ENCODE measurements at places on chromosomes 5 and 9.

DNA sequence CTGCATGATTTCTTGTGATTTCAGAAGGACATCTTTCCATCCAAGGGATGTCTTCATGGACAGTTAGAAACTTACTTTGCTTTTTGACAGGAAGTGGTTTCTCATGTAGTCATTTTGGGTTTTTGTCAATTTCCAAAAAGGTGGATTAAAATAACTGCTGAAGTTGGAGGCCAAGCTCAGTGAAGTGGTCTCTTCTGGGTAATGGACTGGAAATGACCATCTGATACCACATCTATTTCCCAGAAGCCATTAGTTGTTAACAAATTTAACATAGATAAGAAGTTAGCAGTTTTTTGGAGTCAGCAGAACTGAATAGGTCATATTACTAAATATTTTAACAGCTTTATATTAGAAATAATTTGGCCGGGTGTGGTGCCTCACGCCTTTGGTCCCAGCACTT is 86.2 kb upstream of the MYO10 start:
- DNase-seq: no peak

DNA sequence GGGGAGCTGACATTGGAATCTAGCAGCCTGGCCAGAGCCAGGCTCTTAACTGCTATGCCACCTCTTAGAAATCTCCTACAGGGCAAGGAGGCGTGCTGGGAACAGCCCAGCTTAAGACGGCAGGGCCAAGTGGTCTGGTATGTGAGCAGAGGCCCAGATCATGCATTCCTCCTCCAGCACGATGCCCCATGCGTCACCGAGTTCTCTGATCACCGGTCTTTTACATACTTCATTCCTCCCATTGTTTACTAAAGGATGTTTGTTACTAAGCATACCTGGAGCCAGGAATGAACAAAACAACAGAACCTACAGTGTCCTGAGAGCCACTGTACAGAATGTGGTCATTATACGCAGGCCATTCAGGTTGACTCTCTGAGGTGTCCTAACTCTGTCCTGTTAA is 73.8 kb downstream of the TRIO start:
- no peak for DNase-seq

DNA sequence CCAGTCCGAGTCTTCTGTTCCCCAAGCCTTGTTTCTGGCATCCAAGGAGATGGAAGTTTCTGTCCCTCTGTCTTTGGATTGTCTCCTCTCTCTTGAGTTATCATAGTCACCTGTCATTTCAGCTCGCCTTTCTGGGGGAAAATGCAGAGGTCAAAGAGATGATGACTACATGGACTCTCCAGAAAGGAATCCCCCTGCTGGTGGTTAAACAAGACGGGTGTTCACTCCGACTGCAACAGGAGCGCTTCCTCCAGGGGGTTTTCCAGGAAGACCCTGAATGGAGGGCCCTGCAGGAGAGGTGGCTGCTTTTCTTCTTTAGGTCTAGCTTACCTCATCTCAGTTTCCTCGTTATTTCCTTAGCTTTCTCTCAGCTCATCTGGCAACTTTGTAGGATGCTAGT is 25.1 kb downstream of the ERAP2 start:
- DNase-seq: no peak

DNA sequence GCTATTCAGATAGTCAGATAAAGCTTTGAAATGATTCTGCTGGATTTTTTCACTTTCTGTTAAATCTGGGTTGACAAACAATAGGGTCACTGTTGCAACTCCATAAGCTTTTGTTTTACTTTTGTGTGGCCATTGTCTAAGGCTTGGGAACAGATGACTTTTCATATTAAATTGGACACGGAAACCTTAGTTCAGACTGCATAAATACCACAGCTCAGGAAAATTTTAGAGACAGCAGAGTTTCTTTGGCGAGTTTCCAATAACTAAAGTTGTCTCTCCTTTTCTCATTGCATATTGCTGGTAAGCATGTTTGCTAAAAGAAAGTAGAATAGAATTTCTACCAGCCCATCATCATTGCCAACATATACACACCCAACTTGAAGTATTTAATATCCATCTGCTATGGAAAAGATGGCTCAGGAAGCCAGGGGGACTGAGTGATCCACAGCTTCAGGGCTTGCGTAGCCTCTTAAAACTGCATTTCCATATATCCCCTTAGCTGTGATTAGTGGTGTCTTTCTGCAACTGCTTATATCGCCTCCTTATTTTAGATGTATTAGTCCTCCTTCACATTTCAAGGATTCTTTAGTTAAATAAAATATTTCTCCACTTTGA is 168.2 kb downstream of the ARHGAP26 start:
- DNase-seq: no peak

GRCh38 chr5:40413743-40414142 is 266.0 kb upstream of the PTGER4 start:
- no peak for DNase-seq

DNA sequence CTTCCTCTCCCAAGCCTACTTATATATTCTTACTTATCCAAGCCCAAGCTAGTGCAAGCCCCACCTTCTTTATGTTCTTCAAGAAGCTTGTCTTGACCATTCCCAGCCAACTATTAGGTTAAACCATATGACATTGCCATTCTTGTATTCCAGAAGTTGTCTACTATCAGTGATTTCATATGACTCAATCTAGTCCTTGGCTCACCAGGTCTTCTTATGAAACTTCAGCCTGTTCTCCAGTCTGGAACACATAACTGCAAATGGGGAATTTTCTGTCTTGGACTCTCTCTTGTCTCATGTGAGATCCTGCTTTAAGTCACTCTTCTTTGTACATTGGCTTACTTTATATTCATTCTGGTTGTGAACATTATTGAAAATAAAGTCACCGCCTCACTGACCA is 130.7 kb downstream of the TTLL11 start:
- no peak for DNase-seq

- DNase-seq: no peak
These were observed 20.2 kb upstream of the CCDC192 start for GRCh38 chr5:127683008-127683407.

DNA sequence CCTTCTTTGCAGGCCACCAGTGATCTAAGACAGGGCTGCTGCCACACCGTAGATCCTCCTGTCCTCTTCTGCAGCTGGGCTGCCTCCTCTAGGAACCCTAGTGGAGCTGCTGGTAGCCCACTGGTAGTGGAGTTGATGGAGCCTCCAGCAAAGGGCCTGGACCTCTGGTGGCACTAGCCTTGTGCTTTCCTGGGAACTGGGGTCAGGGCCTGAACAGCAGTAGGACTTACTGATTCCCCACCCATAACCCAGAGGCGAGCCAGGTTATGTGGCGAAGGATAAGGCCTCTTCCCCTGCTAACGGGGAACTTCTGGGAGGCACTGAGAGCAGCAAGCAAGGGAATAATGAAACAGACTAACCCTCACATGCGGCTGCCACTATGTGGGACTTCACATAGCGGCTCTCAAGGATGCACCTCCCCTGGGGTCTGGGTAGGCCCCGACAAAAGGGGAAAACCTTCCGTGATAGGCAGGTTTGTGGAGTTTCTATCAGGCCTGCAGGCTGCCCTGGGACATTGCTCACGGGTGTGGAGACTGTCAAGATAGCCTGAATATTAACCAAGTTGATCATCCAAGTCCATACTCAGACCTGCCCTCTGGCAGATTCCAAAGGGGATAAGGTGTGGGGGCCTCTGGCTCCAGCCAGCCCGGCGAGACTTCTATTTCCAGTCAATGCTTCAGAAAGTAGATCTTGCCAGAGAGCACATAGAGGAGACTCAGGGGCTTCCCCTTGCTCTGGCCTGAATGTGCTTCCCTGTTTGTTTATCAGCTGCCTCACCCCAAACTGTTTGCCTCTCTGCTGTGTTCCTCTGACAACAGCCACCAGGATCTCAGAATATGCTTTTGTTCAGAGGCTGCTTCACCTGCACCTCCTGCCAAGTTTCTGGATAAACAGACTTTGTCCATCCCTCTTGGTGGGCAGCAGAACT is 7.4 kb downstream of the SLC22A4 start:
- no peak for DNase-seq

DNA sequence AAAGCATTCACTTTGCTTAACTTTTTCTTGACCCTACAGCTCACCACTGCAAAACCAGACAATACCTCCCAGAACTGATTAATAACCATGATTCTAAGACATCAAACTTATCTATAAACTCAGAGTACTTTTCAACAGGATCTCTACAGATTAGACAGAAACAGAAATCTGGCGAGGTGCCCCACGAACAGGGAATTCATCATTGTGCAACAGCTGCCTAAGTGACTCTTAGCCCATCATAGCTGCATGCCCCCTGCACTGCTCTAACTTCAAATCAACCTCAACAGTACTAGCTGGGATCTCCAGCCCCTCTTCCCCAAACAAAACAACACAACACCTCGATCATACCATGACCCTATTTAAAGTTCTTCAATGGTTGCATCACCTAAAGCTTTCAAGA is 16.1 kb upstream of the COL23A1 start:
- no peak for DNase-seq

GRCh38 chr9:136975644-136976043 is 1.7 kb upstream of the PTGDS start:
- peak; percentile 7 for DNase-seq

GRCh38 chr5:107518616-107519015 is 152.1 kb downstream of the EFNA5 start:
- DNase-seq: no peak

- DNase-seq: no peak
These were observed 184.6 kb downstream of the TLE4 start for GRCh38 chr9:79756414-79756813.

- DNase-seq: no peak
These were observed 166.4 kb upstream of the PIK3R1 start for GRCh38 chr5:68049053-68049713.

DNA sequence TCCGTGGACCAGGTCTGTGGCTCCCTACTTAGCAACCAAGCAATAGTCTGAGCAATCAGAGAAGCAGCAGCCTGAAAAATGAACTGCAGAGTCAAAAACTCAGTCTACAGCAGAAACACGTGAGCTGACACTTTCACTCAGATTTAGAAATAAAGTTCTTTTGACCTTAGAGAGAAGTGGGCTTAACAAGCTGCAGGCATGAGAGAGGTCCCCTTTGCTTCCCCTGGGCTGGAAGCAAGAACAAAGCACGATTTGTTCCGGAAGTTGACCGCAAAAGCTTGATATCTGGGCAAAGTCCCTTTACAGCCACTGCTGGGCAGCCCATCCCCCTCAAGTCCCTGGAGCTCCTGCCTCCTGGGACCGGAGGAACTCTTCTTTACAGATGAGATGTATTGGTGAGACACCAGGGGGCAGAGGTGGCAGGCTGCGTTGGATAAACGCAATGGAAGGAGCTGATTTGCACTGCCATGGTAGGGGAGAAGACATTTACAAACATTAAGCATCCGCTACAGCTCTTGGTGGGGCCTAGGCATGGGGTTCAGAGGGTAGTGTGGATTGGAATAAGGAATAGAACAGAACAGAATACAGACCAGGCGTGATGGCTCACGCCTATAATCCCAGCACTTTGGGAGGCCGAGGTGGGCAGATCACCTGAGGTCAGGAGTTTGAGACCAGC is 5.8 kb upstream of the SOWAHA start:
- DNase-seq: no peak

DNA sequence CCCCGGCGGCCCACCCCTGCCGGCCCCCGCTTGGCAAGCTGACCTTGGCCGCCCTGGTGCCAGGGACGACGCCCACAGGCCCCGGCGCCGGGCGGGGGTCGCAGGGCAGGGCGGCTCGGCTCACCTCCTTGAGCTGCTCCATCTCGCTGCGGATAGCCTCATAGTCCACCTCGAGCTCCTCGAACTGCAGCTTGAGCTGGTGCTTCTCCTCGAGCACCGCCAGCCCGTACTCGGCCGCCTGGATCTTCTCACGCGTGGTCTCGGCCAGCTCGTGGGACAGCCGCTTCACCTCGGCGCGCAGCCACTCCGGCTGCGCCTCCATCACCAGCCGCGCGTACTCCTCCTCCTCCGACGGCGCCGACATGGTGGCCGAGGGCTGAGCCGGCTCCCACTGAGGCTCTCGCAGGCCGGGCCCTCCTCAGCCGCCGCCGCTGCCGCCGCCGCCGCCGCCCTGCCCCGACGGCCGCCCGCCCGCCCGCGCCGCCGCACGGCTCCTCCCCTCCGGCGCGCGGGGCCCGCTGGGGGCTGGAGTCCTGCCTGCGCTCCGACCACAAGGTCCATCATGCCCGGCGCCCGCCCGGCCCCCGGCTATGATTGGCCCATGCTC is at the start of gene BICD2:
Gene BICD2 (minus strand): TSS at position 453 of the 607 bp plus-strand sequence. CDS start 89 bp downstream, at position 364.
- no peak for DNase-seq

- DNase-seq: no peak
These were observed 11.9 kb downstream of the PDE6A start for GRCh38 chr5:149932445-149933350.

- no peak for DNase-seq
These were observed 35.4 kb upstream of the RLN1 start for GRCh38 chr9:5375091-5375490.

- DNase-seq: no peak
These were observed 160.6 kb downstream of the TAF11L14 start for GRCh38 chr5:17794815-17795214.

- DNase-seq: no peak
These were observed 33.7 kb downstream of the LHX3 start for GRCh38 chr9:136171009-136171800.
